ENCODE measurements at places on chromosomes 16 and 17.

GRCh38 chr16:65843941-65844340, 522.5 kb upstream of the CDH5 start:
- DNase-seq = no peak

- DNase-seq = peak; percentile 59
Observed at GRCh38 chr16:58025351-58026138, at the start of gene MMP15. MMP15 (plus strand) TSS chr16:58025754; CDS start chr16:58026351, 597 bp downstream.

DNA sequence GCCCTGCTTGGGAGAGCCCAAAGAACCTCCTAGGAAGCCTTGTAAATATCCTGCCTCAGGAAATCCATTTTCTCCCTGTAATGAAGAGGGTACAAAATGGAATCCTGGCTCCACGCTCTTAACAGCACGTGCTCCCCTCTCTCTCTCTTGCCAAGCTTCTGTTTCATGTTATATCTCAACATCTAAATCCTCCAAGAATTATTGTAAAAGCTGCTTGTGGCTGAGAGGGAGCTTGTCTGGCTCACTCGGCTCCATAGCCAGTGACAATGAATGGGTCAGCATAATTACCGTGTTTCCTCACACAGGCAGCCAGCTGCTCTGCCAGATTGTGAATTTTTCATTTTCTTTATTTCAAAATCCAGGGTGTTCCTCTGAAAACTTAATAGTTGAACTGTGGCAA, 317.8 kb downstream of the RBFOX1 start:
- no peak for DNase-seq

GRCh38 chr17:49132317-49132698, 261 bp upstream of the B4GALNT2 start:
- DNase-seq = no peak

GRCh38 chr17:72412650-72413076, 291.8 kb downstream of the SOX9 start:
- DNase-seq = no peak

- DNase-seq = no peak
Observed at GRCh38 chr17:248337-249235, 67.1 kb upstream of the DOC2B start.

DNA sequence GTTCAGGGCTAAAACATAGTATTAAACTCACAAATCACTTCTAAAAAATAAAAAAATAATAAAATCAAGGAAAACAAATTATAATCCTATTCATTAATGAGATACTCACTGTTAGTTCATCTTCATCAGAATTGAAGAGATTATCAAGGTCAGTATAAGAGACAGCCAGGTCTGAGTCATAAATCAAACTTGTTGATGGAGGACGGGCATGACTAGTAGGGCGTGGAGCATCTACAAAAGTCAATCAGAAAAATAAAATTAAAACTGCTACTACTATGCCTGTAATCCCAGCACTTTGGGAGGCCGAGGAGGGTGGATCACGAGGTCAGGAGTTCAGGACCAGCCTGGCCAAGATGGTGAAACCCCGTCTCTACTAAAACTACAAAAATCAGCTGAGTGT, 59.1 kb upstream of the INTS2 start:
- no peak for DNase-seq

DNA sequence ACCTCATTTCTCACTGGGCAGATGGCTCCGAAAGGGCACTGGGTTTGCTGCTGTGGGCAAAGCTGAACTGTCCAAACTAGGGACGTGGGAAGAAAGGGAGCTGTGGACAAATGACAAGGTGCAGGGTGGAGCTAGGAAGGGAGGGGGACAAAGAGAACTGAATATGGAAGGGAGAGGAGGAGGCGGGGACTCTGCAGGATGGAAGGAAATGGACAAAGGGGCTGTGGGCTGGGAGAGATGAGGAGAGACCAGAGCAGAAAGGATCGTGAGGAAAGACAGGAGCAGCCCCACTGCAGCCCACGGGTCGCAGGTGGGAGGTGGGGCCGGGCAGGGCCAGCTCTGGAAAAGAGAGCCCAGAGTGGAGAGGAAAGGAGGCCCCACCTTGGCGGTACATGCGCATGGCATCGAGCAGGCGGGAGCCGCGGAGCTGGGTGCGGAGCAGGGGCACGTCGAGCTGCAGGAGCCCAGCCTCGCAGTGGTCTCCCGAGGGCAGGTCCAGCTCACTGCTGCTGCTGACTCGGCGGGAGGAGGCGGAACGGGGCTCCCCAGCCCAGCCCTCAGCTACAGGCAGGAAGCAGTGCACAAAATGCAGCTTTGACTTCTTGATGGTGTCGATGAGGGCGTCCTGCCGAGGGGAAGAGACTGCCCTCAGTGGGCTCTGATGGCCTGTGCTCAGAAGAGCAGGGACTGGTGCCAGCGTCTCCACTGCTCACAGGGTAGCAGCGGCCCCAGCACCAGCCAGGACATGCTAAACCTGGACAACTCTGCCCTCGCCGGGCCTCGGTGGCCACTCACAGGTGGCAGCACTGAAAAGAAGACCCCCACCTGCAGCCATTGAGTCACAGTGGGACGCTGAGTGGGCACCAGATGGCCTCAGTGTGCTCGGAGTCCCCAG, 66.8 kb downstream of the PIPOX start:
- DNase-seq = no peak

DNA sequence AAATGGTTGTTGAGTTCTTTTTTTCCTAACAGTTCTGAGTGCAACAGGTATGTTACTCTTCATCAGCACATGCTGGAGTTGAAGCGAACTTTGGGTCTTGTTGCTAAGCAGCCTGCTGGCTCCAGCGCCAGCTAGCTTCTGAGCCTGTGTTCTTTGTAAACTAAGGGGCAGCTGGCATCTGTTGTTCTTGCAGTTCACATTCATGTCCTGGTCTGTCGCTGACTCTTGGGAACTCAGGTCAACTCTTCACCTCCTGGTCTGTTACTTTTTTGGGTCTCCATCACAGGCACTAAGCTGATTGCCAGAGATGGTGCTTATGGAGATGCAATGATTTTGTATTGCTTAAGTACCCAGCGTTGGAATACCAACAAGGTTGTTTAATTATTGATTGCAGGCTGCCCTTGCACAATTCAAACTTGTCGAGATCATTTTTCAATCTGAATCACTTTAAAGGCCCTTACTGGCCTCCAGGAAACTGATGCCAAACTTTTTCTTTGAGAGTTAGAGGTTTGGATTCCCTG, 40.9 kb downstream of the USP10 start:
- DNase-seq = no peak

- no peak for DNase-seq
Observed at GRCh38 chr16:17416461-17417311, 54.1 kb downstream of the XYLT1 start.

DNA sequence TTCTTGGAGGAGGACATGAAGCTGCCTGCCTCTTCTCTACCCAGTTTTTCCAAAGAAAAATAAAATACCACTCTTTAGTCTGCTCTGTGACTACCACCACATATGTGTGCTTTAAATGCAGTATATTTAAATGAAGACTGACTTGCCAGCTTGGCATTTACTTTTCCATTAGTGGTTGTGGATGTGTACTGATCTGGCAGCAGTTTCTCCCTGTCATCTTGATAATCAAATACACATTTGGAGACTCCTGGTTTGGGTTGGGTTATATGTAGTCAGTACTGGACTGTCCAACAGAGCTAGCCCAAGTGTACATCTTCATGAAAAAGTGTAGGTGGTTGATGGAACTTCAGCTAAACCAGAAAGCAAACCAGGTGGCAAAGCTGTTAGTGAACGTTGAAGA, 19.9 kb downstream of the COX10 start:
- no peak for DNase-seq

- DNase-seq = no peak
Observed at GRCh38 chr17:64424324-64424849, 24.5 kb upstream of the MILR1 start.

- no peak for DNase-seq
Observed at GRCh38 chr17:39517224-39517623, 55.9 kb downstream of the CDK12 start.

GRCh38 chr17:77002103-77003045, 134.2 kb downstream of the MGAT5B start:
- no peak for DNase-seq

- DNase-seq = no peak
Observed at GRCh38 chr17:40112191-40112711, 9.5 kb upstream of the MSL1 start.

- peak; percentile 64 for DNase-seq
Observed at GRCh38 chr17:19336938-19337711, 25.4 kb downstream of the B9D1 start.

- DNase-seq = peak; percentile 73
Observed at GRCh38 chr17:49575679-49576087, at the start of gene NXPH3. NXPH3 (plus strand) TSS chr17:49575871; CDS start chr17:49576220, 349 bp downstream.

GRCh38 chr17:75571197-75571884, 16.3 kb upstream of the MYO15B start:
- no peak for DNase-seq

GRCh38 chr16:5046914-5047313, 13.2 kb upstream of the NAGPA start:
- DNase-seq = no peak

- no peak for DNase-seq
Observed at GRCh38 chr16:53998966-53999522, 287.5 kb downstream of the IRX3 start.

DNA sequence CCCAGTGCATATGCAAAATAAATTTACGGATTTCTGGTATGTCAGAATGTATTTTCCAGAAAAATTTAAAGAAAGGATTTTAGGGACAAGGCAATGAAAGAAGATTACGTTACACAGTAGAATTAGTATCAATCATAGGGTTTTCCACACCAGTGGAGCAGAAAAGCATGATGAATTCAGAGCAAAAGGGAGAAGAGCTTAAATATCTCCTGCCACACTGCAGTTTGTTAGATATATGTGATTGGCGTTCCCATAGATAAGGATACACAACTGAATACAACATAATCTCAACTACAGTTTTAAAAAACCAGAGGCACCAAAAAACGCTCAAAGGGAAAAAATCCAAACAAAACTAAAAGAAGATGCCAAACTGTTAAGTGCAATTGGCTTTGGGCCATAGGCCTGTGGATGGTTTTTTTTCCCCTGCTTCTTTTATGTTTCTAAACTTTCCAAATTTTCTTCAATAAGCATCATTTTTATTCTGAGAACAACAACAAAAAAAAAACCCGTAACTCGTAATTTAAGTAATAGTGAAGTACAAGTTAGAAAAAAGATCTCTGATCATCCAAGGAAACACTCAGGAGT, 22.3 kb downstream of the MARF1 start:
- DNase-seq = no peak

- peak; percentile 90 for DNase-seq
Observed at GRCh38 chr17:74770498-74771318, 5.4 kb downstream of the NAT9 start.

- no peak for DNase-seq
Observed at GRCh38 chr16:11319529-11320146, 25.6 kb upstream of the RMI2 start.

DNA sequence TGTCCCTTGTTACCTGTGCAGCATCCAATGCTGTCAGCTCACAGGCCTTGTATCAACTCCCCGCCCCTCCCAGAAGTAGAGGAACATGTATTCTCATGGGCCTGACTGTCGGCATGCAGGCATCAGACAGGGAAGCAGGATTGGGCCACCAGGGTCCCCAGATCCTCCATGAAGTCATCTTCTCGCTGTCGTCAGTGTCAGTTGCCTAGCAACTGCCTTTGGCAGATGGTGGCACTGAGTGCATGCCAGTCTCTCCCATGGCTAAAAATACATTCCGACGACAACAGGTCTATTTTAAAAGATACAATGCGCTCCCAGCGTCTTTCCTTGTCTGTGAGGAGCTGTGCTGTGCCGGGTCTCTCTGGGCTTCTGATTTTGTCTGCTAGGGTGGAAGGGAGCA, 36.8 kb upstream of the CES5A start:
- peak; percentile 98 for DNase-seq

DNA sequence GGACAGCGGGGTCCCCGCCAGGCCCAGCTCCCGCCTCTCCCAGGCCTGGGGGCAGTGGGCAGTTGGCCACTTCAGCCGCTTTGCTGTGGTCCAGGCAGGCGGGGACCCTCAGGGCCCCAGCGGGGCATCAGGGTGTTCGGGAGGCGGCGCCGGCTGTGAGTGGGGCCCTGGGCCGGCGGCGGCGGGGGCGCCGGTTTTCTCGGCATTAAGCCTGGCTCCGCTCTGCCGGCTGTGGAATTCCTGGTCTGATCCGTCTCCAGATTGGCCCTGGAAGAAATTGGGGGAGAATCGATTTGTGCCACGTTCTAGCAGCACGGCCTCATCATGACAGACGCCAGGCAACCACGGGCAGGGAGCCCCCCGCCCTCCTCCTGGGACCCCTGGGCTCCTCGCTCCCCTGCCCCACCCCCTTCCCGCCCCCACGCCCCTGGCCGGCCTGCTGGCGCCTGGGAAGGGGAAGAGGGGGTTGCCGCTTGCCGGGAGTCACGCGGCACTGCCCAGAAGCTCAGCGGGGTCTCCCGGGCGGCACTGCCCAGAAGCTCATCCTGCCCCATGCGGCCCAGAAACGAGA, 28.6 kb upstream of the SSTR5 start:
- no peak for DNase-seq

DNA sequence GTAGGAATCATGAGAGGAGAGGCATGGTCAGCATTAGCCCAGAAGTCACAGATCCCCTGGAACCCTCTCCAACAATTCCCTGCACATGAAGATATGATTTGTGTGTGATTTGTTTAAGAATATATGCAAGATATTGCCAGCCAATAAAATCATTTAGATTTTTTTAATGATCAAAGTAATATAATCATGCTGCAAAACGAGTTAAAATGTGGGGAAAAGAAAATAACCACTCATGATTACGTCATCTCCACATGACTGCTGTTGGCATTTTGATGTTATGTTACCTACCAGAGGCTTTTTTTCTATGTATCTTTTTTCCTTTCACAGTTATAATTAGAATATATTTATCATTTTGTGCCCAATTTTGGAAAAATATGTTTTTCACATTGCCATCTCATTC, 22.4 kb downstream of the SLC35G3 start:
- no peak for DNase-seq

GRCh38 chr17:74742978-74743545, 5.4 kb upstream of the NHERF1 start:
- DNase-seq = no peak

DNA sequence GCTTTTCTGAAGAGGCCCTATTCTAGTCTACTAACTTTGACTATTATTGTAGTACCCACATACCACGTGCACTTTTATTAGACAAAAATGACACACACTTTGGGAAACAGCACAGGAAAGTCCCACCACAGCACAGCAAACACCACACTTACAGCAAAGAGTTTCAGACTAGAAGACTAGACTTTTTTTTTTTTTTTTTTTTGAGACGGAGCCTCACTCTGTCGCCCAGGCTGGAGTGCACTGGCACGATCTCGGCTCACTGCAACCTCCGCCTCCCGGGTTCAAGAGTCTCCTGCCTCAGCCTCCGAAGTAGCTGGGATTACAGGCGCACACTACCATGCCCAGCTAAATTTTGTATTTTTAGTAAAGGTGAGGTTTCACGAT, 20.1 kb downstream of the YWHAE start:
- no peak for DNase-seq

Data from cerebellar cortex (tissue), 1 donor.